Hematopoietic multipotent progenitor cell treated with erythropoietin and hydrocortisone succinate and interleukin-3 and kit ligand, for 8 days (in vitro differentiated cells): ENCODE measurements at places on chromosomes 1 and 21.

DNA sequence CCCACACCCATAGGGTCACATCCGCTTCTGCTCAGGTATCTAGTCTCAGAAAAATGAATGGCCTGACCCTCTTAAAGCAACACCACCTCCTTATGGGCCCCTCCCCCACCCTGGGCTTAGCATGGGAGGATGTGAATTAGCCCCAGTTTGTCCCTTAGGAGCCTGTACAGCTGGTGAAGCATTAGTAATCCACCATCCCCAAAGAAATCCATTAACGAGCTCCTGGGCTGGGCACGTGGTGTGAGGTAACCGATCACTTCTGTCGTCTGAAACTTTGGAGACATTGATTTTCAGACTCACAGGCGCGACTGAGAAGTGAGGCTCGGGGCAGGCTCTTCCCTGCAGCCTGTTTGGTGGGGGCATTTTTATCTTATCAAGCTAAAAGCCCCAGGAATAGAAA, 10.5 kb downstream of the RASSF5 start:
- no peak for DNase-seq

DNA sequence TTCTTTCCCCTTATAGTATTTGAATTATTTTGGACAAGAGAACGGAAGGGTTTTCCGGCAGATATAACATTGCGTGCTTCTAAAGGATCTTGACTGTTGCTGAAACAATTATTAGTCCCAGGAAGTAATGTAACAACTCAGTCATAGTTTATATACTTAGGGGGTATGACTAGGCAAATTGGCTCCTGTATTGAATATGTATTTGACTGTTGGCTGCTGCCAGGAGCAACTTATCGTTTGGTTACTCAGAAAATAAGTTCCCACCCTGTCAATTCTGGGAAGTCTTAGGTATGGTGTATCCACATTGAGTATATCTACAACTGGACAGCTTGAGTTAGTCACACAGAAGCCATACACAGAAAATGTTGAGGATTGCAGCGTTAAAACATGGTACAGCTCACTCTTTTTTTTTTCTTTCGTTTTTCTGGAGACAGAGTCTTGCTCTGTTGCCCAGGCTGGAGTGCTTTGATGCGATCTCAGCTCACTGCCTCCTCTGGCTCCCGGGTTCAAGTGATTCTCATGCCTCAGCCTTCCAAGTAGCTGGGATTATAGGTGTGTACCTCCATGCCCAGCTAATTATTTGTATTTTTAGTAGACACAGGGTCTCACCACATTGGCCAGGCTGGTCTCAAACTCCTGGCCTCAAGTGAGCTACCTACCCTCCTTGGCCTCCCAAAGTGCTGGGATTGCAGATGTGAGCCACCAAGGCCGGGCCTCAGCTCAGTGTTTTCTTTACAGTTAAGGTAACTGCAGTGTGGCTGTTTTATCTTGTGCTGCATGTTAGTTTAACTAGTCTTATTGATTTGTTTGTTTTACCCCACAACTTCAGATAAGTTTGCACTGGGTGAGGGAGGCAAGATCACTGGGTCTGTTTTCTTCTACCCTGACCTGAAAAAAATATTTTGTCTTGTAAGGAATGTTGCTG, 10.2 kb downstream of the SMAP2 start:
- DNase-seq = peak; percentile 100

DNA sequence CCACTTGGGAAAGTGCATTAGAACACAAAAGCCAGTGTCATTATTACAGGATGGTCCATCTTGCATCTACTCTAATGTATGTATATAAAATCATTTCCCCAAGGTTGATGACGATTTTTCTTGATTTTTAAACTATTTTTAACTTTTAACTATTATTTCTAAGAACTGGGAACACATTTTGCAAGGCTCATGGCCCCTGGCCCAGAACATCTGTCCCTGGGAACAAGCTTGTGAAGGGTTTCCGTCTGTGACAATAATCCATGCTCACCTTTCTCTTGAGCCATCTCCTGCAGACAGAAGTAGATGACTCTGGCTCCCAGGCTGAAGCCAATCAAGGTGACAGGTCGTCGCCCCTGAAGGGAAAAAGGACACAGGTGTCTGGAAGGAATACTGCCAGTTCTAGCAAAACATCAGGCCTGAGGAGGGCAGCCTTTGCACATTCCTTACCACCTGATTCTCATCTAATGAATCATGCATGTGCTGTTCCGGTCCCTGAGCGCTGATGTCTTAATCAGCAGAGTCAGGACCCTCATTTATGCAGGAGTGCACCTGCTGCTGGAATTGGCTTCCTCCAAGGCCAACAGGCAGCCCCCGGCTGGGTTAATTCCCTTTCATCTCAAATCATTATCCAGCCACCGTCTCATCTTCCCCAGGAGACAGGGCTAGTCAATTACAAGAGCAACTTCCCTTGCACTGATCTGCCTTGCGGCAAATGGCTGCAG, 62.5 kb downstream of the TMCO4 start:
- DNase-seq = no peak

GRCh38 chr21:14691914-14692313, 145.8 kb upstream of the SAMSN1 start:
- no peak for DNase-seq

DNA sequence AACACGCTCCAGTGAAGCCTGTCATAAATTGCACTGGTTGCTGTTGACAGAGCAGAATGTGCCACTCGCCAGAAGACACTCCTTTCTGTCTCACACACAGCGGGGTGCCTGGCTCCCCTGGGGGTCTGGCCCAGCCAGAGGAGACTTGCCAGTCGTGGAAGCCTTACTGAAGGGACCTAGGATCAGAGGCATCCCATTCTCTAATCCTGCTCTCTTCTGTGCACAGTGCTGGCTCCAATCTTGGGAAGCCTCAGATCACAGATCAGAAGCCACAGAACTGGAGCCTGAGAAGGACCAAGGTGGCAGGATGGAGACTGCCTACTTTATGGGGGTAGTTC, 1.4 kb downstream of the SLC9A1 start:
- DNase-seq = no peak
